ENCODE measurements at places on chromosomes 16 and 17.

DNA sequence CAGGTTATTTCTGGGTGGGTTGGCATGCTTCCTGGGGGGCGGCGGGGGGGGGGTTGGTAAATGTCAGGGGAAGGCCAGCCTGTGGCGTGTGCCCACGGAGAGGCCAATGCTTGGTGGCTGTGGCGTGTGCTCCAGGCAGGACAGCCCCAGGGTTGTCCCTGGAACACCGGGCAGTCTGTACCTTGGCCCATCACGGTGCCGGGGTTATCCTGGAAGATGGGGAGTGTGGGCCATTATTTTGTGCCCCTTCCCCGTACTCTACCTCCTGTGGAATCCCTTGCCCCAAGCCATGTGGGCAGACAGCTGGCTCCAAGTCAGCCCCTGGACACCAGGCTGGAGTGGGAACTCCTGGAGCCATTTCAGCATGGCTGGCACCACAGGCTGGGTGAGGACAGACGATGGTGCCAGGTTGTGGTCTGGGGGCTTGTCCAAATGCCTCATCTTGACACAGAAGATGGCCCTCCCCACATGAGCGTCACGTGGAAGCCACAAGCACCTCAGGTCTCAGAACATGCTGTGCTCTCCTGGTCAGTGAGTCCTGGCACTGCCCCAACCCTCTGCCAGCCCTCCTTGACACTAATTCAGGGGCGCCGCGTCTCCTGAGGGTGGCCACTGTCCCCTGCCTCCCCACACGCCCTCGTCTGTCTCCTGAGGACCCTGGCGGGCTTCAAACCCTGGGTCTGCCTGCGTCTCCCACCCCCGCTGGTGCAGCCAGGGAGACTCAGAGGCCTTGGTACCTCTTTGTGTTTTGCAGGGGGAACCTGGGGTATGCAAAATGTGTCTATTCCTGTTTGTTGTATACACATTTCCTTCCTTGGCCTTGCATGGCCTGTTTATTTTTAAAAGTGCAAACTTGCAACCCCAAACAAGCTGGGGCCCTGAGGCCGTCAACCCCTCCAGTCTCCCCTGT is 4.3 kb downstream of the SLC16A3 start:
- DNase-seq: no peak

- DNase-seq: no peak
These were observed 17.1 kb downstream of the ITGB4 start for GRCh38 chr17:75738218-75738802.

- no peak for DNase-seq
These were observed 111.3 kb downstream of the HS3ST3A1 start for GRCh38 chr17:13490427-13490826.

GRCh38 chr16:3594316-3595109 is 16.9 kb downstream of the SLX4 start:
- DNase-seq: no peak

DNA sequence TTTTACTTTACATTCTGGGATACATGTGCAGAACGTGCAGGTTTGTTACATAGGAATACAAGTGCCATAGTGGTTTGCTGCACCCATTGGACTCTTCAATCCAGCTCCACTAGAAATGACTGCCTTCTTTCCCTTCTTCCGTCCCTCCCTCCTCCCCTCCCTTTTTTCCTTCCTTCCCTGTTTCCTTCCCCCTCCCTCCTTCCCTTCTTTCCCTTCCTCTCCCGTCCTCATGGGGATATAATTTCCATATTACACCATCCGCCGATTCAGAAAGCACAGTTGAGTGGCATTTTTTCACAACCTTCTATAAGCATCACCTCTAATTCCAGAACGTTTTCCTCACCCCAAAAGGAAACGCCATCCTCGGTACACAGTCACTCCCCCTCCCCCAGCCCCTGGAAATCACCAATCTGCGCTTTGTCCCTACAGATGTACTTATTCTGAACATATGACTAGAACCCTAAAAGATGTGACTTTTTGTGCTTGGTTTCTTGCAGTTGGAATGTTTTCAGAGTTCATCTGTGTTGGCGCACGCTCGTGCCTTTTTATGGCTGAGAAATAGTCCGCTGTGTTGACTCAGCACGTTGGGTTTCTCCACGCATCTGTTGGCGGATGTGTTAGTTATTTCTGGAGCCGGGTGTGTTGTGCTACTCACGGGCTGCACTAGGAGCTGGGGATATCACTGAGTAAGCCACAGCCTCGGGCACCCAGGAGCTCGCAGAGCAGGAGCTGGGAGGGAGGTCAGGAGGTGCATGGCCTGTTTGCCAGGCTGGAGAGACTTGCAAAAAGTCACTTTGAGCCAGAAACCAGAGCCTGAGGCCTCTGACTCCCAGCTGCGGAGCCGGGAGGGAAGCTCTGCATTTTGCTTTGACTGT is 336.4 kb downstream of the SEC14L1 start:
- peak; percentile 85 for DNase-seq

GRCh38 chr17:79952901-79953300 is 82.8 kb downstream of the TBC1D16 start:
- no peak for DNase-seq

DNA sequence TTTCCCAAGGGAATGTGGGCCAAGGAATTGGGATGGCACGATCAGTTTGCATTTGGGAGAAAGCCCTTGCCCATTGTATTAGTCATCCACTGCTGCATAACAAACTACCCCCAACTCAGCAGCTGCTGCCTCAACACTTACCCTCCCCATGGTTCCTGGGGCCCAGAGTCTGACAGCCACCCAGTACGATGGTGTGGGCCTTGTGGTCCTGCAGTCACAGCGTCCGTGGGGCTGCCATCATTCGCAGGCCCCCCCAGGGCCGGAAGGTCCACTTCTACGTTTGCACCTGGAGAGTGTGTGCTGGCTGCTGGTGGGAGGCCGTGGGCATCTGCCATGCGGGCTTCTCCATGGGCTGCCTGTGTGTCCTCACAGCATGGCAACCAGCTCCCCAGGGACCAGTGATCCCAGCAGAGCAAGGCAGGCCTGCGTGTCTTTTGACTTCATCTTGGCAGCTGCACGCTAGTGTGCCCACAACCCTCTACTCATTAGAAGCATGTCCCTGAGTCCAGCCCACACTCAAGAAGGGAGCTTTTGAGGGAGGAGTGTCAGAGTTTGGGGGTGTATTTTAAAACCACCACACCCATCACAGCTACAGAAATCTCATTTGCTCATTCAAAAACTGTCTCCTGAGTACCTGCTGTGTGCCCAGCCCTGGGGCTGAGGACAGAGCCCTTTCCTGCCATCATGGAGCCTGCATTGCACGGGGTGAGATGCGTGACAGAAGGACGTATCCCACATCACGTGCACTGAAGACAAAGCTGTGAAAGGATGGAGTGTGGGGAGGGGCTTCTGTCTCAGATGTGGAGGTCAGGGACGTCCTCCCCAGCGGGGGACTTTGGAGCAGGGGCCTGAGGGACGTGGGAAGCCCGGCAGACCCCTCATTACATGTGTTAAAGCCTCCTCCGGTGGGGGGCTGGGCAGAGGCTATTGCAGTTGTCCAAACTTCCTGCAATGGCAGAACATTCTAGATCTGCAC is 185.0 kb upstream of the ZNF469 start:
- no peak for DNase-seq
